Foreskin keratinocyte (primary cell): ENCODE measurements at places on chromosomes 4 and X. TPM values are rescaled to one million over a fixed set of nuclear protein-coding genes. Genes with fewer than 3 reads are reported as not detected.

- DNase-seq, result no peak
These were observed 131.1 kb downstream of the GPC3 start for GRCh38 chrX:133854290-133854689.

Gene CEP135
- total RNA-seq, result 10.1 and 10.2 TPM in 2 replicates

Gene CYP4V2
- 10.3 and 12.1 TPM in 2 replicates for total RNA-seq

Gene BMX
- 0.03 TPM in 1 of 2 replicates, not detected in the other for total RNA-seq
